Renal cortical epithelial cell (primary cell): ENCODE measurements at places on chromosomes 3 and 15. TPM values are rescaled to one million over a fixed set of nuclear protein-coding genes. Genes with fewer than 3 reads are reported as not detected.

STAB1 gene
- total RNA-seq: 0.50 and 0.69 TPM in 2 replicates

SPPL2A gene
- total RNA-seq: 142 and 171 TPM in 2 replicates

MASP1 gene
- total RNA-seq: 0.52 and 3.5 TPM in 2 replicates

ANKUB1 gene
- not detected in 2 replicates for total RNA-seq

GUCA1C gene
- total RNA-seq: 1.4 and 3.9 TPM in 2 replicates

EXOSC7 gene
- total RNA-seq: 59.4 and 63.9 TPM in 2 replicates

SKOR1 gene
- 0.10 TPM in 1 of 2 replicates, not detected in the other for total RNA-seq

- DNase-seq: no peak
These were observed 490.4 kb upstream of the CFAP20DC start for GRCh38 chr3:59540241-59540640.

DNA sequence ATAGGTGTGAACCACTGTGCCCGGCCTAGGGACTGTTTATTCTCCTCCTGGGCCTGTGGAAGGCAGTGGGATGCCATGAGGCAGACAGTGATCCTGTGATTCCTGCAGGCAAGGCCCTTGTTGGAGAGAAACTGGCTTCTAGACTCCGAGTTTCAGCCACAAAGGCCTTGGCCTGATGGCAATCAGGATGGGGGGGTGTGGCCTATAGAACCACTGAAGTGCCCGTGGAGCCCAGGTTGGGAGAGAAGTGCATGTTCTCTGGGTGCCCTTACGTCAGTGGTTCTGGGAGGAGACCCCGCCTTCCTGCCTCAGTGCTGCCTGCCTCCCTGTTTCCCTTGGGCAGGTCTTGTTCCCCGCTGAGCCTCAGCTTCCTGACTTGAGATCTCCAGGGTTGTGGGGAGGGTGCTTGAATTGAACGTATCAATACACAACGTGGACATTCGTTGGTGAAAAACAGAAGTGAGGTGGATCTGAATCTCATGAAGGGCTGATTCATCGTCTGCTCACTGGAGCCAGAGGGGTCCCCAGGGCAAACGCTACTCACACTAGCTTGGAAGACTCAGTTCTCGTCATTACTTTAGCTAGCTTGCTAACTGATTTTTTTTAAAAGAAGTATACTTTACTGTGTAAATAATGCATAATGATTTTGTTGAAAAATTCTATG is 31.8 kb downstream of the IRAK2 start:
- no peak for DNase-seq

DNA sequence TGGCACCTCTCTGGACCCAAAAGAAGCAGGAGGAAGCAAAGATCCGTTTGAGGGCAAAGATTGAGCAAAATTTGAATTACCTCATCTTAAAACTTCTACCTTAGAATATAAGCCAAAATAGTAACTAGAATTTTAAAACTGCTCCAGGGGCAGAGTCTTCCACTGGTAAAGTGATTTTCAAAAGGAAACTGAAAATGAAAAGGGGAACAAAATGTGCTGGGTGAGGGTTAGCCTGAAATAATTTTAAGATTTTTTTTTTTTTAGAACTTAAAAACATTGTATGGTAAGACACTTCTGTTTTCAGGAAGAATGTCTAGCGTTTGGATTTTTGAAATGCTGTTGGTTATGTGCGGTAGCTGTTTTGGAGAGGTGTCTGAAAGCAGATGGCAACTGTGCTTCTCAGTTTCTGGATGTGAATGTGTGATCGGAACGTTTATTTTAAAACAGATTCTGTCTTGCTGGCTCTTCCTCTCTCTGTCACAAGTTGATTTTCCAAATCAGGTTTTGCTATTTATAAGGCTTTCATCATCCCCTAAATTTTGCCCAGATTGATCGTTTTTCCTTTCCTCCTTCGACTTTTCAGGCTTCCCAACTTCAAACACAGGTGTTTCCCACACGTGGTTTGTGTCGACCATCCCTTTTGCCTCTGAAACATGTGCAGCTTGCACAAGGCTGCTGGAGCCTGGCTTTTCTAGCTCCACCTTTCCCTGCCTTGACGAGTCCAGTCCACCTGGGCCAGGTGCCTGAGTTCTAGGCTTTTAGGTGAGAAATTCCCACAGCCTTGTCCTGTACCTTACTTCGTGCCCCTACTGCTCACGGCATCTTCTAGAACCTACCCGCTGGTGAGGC is 3.3 kb downstream of the LRRK1 start:
- no peak for DNase-seq

- DNase-seq: no peak
These were observed 98.8 kb upstream of the TNFAIP8L3 start for GRCh38 chr15:51193526-51193925.

- DNase-seq: peak; percentile 17
These were observed 66.0 kb downstream of the VPS13C start for GRCh38 chr15:61994216-61994615.

DNA sequence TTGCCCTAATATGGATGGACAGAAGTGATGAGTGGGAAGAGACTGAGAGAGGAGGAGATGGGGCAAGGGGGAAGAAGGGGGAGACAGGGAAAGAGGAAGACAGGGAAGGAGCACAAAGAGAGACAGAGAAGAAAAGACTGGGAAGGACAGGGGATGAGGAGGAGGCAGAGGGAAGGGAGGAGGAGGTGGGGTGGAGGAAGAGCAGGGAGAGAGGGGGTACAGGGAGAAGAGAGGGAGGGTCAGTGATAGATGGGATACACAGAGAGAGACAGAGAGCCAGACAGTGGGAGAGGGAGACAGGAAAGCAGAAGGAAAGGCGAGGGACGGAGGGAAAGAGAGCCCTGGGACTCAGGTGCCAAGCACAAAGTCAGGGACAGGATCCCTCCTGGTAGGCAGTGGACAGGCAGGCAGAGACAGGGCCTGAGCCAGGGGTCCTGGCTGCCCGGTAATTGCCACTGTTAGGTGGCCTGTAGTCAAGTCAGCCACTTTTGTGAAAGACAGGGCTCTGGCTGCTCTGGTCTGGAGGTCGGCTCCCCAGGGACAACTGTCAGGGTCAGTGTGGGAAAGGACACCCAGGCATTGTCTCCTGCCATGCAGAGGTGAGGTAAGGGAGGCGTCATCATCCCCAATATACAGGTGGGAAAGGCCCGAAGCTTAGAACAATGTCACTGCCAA is 9.8 kb downstream of the VILL start:
- DNase-seq: no peak

DNA sequence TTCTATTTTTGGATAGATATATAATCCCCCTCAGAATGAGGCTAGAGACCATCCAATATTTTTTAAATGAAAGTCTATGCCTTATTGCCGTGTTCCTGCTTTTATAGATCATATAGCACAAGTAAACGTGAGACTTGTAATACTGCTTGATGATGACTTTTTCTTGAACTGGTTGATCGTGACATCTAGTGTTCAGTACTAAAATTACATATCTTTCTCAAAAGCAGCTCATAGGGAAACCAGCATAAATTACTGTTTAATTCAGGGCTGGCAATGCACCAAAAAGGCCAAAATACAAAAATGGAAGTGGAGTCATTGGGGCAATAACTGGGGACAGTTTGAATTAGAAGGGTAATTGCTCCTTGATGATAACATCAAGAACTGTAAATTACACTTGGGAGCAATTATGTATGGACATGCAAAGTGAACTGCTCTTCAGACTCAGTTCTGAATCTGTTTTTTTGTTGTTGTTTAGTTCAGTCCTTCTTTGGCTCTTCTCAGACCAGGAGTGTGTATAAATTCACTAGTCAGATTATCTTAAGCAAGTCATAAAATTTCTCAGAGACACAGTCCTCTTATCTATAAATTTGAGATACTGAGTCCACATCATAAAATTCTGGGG is 325.3 kb downstream of the THSD4 start:
- DNase-seq: peak; percentile 82

DNA sequence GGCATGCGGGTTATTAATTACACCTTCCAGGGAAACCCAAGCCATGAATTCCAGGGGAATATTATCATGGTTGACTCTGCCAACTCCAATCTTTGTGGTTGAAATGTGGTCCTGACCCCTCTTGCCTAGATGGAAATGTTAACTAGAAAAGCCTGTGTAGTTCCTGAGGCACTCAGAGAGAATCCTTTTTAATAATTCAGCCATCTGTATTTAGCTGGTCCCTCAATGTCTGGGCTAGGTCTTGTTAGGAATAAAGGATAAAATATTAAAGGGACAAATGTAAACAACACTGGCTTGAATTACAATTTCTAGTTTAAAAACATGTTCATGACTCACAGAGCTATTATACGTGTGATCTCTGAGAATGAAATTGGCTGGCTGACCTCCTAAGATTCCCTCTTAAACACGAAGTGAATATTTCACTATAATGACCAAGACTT is 435.2 kb upstream of the SUCLG2 start:
- DNase-seq: peak; percentile 98

GRCh38 chr3:32872487-32873382 is 54.9 kb downstream of the TRIM71 start:
- peak; percentile 71 for DNase-seq

DNA sequence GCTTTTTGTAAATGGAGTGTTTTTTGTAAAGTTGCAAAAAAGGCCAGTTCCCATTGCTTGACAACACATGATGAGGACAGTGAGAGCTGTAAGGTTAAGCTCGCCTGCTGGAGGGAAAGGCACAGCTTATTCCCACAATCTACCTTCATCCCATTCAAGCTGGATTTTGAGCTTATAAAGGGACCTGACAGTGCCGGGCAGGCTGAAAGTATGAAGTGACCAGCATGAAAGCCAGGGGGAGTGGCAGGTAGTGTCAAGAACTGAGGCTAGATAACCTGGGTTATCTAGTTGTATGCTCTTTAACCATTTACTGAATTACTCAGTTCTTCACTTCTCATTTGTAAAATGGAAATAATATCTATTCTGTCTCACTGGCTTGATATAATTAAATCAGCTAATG is 52.3 kb upstream of the KPNA4 start:
- DNase-seq: no peak

DNA sequence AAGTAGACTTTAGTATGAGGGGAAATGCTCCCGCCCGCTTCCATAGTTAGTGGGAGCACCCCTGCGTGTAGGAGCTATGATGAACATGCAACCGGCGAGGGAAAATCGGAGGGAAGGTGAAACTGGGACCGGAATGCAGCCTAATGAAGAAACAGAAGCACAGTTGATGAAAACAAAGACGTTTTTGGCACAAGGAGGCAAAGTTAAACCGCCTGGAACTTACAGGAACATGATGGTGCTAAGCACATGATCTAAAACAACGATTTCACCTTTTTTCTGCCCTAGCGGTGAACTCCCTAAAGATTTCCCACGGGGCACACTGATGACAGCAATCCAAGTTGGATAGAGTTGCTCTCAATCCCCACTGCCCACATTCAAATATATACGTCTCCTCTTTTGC is 49.4 kb upstream of the SPATA12 start:
- peak; percentile 60 for DNase-seq
